Inflammatory macrophage treated with lipopolysaccharide for 1 hour (primary cell): ENCODE measurements at places on chromosomes 13 and 19.
A peak's percentile ranks its signal among the peaks of the same experiment; 100 is the strongest.

GRCh38 chr13:70856711-70857110 is 748.5 kb upstream of the KLHL1 start:
- no peak for DNase-seq

- no peak for DNase-seq
Measured at GRCh38 chr13:43991773-43992201, 112.1 kb downstream of the LACC1 start.

DNA sequence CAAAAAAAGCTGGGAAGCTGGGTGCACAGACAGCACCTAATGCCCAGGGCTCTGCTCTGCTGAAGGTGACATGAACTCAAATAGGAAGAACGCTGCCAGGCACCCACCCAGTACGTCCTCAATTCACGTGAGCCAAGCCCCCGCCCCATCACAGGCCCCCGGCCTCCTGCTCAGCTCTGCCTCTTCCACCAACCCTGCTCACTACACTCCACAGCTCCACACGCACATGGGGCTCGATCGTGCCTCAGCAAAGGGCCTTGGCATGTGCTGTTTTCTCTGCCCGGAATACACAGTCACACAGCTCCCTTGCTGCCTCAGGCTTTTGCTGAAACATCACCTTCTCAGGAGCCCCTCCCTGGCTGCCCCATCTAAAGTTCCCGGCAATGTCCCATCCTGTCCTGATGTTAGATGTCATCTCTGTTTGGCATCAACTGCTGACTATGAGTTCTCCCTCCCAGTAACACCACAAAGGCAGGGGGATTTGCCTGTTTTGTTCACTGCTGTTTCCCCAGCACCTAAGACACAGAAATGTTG is 2.3 kb downstream of the ATP13A1 start:
- no peak for DNase-seq

DNA sequence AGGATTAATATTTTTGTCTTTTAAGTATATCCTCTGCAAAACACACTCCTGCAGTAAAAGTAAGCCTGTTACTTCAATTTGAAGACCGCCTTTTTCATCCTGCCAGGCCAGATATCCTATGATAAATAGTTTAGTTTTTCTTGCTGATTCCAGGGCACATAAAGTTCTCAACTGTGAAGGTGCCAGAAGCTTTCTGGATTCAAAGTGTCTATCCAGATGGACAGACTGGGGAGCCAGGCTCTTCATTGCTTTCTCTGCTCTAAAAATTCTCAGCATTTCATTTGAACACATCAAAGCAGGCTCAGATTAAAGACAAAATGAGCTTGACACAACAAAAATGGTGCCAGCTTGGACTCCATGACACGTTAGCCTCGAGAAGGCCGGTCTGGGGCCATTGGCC is 53.6 kb upstream of the UBL3 start:
- DNase-seq, result no peak

- DNase-seq, result no peak
Measured at GRCh38 chr13:111204438-111205177, 89.5 kb downstream of the ARHGEF7 start.

DNA sequence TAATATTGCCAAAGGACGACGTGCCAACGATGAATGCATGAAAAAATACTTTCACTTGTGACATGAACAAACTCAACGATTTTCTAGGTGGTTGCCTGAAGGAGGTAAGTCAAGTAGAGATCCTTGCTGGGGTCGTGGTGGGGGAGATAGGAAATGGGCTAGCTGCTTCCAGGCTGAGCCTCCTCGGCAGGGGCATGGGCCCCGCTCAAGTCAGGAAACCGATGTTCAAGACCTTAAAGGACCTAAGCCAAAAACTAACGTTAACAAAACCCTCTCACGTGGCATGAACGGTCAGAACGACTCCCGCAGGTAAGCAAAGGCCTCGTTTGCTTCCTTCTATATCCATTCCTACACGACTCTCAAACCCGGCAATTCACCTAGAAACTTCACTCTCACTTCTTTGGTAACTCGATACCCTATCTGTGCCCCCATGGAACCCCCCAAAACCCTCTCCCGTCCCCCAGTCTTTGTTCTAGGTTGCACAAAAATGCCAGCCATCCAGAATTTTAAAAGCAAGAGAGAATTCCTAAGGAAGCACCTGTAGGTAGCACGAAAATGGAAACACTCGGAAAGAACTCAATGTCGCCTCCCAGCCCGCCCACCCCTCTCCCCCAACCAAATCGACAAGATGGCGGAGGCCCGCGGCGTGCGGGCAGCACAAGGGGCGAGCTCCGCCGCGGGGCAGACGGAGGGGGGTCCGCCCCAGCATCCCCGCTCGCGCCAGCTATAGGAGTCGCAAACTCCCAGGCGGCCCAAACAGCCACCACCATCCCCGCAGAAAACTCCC is 13.6 kb downstream of the ACP4 start:
- peak; percentile 4 for DNase-seq

- DNase-seq, result no peak
Measured at GRCh38 chr19:45391871-45392665, 12.8 kb downstream of the PPP1R13L start.

DNA sequence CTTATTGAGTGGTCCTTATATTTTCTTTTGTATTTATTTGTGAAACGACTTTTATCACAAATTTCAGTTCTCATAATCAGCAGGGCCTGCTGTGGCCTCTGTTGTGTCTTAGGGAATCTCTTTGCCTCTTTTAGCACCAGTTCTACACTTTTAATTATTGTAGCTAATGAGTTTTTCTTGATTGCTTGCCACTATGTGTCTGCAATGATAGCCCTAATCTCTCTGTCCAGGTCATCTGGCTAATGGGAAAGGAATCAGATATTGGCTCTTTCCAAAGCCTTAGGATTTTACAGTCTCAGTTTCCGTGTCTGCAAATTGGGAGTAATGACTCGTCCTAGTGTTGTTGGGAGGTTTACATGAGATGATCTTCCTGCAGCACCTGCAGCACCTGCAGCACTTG is 10.2 kb downstream of the WDFY2 start:
- DNase-seq, result no peak
